ENCODE measurements at places on chromosomes 1 and 21.

DNA sequence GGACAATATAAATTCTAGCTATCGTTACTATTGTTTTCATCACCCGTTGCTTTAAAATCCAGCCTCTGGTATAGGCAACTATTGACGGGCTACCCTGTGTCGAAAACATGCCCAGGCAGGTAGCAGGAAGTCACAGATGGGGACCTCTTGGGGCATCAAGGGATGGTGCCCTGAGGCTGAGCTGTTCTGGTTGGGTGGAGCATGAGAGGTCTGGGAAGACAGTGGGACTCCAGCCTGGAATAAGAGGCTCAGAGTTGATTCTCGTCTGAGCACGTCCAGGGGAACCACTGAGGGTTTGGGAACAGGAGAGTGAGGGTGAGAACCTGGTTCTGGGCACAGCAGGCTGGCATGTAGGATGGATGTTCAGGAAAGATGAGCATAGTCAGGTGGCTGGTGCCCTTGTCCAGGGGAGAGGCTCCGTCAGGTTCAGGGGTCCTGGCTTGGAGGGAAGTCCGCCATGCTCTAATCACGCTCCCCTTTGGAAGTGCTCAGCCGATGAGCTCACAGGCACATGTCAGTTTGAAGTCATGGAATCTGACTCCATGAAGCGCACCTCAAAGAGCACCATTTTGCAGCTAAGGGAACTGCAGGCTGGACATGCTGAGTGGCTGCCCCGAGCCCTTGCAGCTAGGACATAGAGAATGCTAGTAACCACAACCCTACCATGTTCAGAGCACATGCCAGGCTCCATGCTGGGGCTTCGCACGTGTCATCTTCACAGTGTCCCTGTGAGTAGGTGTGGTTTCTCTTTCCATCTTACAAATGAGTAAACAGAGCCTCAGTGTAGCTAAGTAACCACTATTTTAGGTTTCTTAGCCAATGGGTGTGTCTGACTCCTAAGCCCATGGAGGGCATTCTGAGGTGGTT is 21.0 kb downstream of the PCSK9 start:
- no peak for DNase-seq

DNA sequence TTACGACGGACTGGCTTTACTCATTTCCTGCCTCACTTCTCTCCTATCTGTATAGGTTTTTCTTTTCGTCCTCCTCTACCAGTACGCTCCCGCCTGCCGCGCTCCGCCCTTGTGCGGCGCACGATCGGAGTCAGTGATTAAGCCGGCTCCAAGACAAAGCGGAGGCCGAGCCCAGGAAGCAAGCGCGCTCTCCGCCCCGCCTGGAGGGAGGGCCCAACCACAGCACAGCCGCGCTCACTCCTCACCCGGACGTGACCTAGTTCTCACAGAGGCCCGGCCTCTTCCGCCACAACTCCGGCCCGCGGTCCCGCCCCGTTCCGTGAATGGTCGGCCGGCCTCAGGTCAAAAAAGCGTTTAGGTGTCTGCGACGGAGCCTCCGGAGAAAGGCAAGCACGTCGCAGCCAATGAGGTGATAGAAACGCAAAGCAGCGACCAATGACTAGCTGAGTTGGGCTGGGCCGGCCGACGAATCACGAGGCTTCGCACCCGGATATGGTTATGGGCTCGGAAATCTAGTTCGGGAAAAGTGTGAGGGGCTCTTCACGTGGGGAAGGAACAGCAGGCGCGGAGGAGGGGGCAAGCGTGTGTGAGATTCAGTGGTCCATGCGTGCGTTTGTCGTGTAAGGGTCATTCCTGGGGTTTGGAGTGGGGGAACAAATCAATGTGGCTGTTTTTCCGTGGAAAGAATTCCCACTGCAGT is at the start of gene METTL13:
Gene METTL13 (plus strand): TSS at position 485 of the 700 bp plus-strand sequence. CDS start 308 bp downstream, outside the sequence.
- peak; percentile 98 for DNase-seq

GRCh38 chr1:55632906-55633305 is 417.7 kb upstream of the USP24 start:
- no peak for DNase-seq

GRCh38 chr1:53614231-53615021 is 124.5 kb downstream of the GLIS1 start:
- DNase-seq: peak; percentile 34

DNA sequence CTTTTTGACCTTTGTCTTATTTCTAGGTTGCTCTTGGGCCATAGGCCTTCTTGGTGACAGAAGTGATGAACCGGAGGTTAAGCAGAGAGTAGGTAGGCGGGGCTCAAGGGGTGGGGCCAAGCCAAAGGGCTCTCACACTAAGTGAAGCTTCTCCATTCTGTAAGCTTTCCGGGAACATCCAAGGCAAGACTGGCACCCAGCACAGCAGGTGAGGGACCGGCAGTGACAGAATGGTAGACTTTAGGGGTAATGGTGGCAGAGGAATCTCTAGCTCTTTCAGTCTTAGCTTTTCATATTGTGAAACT is at the start of gene TNFAIP8L2:
Gene TNFAIP8L2 (plus strand): TSS at position 135 of the 305 bp plus-strand sequence. CDS start 2,049 bp downstream, outside the sequence.
- DNase-seq: no peak

GRCh38 chr1:2801535-2802291 is at the start of gene TTC34:
TTC34 (minus strand) TSS chr1:2801693; CDS start chr1:2800827, 866 bp downstream.
- peak; percentile 45 for DNase-seq

- no peak for DNase-seq
Observed at GRCh38 chr1:66532214-66532613, 1.7 kb upstream of the SGIP1 start.

DNA sequence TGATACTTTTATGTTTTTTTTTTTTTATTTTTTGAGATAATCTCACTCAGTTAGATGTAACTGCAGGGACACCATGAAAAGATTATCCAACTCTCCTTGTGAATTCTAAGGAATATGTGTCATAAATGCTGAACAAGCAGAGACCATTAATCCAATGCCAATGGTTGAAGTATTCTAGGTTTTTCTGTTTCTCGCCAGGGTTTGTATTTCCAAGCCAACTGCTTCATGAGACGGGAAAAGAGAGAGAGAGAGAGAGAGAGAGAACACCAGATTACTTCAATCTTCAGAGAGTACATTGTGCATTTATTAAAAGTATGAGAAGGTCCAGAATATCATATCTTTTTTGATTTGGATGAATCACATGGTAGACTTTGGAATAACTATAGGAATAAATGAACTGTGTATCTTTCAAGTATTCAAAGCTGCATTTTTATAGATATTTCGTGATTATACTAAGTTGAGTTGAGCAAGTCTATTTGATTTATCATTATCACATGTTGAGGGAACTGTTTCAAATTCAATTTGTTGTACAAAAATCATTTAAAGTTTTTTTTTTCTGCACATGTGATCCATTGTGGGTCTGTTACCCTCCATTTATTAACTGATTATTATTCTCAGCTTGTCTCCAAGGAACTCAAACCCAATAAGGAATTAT is 108.4 kb downstream of the PLA2G4A start:
- no peak for DNase-seq

GRCh38 chr1:230427094-230427876 is 1.2 kb upstream of the PGBD5 start:
- no peak for DNase-seq

DNA sequence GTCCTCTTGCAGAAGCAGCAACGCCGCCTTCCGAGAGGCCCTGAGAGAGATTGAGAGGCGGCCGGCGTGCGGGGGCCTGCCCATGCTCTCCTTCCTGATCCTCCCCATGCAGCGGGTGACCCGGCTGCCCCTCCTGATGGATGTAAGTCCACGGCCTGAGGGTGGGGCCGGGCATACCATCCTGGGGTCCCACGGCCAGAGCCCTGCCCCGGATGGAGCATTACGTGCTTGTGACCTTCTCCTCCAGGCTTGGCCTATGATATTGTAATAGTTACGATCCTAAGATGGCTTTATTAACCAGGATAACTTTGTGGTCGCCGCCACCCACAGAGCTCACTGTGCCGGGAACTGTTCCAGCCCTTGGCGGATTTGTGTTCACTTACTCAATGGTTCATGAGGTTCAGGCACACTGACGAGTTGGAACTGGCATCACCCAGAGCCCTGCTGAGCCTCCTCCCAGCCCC is 18.9 kb downstream of the ARHGEF16 start:
- DNase-seq: no peak

DNA sequence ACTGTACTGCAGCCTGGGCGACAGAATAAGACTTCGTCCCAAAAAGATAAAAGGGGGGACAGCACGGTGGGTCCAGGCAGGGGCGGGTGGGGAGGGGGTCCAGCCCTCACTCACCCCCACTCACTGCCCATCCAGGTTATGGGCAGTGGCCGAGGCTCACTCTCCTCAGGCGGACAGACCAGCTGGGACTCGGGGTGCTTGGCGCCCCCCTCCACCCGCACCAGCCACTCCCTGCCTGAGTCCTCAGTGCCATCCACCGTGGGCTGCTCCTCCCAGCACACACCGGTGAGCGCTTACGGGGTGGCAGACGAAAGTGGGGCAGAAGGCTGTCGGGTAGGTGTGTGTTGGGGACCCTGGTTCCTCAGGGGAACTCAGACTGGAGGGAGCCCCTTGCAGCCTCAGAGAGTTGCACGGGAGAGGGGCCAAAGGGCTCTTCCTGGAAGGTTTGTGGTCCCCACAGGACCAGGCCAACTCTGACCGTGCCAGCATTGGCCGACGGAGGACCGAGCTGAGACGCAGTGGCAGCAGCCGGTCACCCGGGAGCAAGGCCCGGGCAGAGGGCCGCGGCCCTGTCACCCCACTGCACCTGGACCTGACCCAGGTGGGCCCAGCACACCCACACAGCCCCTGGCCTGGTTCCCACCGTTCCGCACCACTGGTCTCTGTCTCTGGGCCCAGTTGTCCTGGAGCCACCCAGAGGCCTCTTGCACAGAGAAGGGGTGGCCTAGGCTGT is 6.6 kb downstream of the PLEKHN1 start:
- no peak for DNase-seq

DNA sequence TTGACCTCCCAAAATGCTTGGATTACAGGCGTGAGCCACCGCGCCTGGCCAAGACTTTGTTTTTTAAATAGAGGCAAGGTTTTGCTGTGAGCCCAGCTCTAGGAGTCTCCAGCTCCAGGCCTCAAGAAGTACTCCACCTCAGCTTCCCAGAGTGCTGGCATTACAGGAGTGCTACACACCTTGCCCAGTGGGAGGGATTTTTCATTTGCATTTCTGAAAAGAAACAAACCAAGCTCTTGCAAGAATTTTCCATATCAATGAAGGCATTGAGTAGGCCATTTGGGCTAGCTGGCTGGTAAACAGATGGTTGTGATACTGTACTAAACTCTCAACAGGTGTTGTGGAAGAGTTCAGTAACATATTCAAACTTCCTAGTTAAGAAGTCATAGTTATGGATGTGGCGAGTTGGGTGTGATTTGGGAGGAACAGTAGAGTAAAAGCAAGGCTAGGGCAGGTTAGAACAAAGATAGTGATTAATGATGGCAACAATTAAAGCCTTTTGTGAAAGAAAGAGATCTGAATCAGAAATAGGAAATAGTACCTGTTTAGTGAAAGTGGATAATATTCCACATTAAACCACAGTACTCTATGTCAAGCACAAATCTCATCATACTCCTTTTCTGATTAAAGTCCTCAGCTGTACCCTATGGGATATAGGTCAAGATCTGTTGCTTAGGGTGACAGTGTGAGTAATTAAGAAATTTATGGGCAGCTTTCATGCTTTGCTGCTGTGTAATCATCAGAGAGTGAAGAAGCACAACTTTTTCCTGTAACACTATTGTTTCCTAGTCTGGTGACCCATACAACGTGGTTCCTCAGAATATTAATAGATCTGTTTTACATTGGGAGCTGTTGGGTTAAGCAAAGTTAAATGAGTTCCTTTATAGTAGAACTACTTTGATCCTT is 10.7 kb downstream of the AKIRIN1 start:
- no peak for DNase-seq

DNA sequence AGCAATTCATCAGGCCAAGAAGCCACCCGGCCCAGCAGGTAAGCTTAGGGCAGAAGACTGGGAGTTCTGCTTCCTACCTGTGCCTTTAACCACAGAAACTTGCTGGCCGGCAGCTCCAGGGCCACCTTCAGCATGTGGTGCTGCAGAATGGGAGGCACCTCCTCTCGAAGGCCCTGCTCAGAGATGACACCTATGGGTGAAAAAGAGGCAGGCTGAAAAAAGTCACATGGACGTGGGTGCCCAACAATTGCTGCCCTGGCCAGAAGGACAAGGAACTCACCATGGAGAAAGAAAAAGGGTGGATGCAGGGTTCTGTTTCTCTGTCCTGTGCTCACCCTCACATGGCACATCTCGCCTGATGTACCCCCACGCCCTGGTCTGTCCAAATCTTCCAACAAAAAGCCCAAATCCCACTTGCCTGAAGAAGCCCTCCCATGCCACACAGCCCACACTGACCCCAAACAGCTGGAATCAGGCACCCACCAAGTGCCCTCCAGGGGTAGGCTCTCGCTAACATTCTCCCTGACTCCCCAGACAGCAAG is 33.0 kb downstream of the URB1 start:
- no peak for DNase-seq

- DNase-seq: no peak
Observed at GRCh38 chr1:85282424-85282823, 6.0 kb upstream of the BCL10 start.

- DNase-seq: no peak
Observed at GRCh38 chr1:72119491-72119890, 162.8 kb downstream of the NEGR1 start.

DNA sequence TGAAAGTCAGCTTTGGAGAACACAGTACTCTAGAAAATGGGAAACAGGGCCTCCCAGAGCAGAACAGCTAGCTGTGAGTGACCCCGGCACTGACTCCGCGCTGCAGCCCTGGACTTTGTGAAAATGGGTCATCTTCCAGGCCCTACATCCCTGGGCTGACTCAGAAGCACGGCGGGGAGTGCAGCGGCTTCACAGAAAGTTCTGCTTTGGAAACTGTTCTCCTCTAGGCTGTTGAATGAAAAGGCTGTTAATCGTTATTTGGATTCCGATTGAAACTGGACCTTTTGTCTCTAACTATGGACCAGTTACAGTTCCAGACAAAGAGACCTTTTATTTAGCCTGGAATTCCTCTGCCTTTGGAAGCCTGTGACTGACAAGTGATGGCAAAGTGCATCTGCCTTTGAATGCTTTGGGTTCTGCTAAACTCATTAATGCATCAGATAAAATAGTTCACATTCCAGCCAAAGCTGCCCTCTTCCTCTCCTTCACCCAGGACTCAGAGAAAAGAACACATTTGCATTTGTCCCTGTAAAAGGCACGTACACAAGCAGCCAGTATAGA is 144.9 kb upstream of the HOOK1 start:
- no peak for DNase-seq

- DNase-seq: no peak
Observed at GRCh38 chr1:169527001-169527400, 41.3 kb upstream of the SLC19A2 start.

GRCh38 chr1:114499478-114499877 is 11.5 kb downstream of the TRIM33 start:
- DNase-seq: no peak

GRCh38 chr1:18176619-18177018 is 69.0 kb downstream of the IGSF21 start:
- DNase-seq: no peak

DNA sequence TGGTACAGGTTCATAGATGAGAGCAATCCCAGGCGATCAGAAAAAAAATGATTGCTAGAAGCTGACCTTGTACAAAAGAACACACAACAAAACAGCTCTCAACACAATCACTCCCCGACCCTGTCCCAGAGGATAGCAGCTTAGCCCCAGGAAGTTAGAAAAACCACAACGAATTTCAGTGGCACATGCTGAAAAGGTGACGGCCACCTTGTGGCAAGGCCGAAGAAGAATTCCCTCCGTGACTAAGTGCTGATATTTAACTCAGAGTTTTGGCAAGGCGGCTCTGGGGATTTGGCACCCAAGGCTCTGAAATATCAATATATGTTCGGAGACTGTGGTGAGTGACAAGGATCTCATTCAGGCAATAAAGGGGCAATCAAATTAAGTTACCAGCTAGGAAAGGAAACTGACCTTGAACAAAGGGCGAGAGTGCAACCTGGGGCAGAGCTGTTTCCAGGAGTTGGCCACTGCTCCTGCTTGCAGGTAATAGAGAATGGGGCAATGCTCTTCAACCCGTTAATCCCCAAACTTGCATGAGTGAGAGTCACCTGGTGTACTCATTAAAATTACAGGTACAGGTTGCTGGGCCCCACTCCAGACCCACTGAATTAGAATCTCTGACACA is 96.2 kb downstream of the BEND5 start:
- no peak for DNase-seq

Data from RWPE2 (cell line).